Right lobe of liver (tissue), 6 donors: ENCODE measurements at places on chromosomes 1 and 21. TPM values are rescaled to one million over a fixed set of nuclear protein-coding genes. Genes with fewer than 3 reads are reported as not detected.

GRCh38 chr1:17125756-17126237 lies 6.5 kb upstream of the PADI2 start:
- no peaks in the 10 kb centered on the region for H3K27me3 ChIP-seq
- DNase-seq = peak; percentile 90
- no peaks in the 10 kb centered on the region for H3K36me3 ChIP-seq
- H3K27ac ChIP-seq = no peak overlapping the region

DNA sequence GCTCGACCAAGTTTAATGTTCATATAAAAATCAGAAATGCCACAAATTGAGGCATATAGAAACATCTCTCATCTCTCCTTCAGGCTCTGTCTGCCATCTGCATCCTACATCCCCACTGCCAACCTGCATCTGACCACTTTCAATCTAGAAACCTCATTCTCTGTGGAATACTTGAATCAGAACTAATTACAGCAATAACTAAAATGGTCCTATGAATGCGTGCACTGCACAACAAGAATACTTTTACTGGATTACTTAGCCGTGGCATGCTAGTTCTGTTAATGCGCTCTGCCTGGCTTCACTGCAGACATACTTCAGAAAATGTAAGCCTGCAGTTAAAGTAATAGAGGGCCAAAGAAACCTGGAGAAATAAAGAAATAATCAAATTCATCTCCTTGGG lies 89.8 kb upstream of the NR5A2 start:
- no peaks in the 10 kb centered on the region for H3K4me1 ChIP-seq
- DNase-seq = no peak
- H3K27me3 ChIP-seq = no peaks in the 10 kb centered on the region
- H3K4me3 ChIP-seq = no peak overlapping the region
- no peak overlapping the region for H3K27ac ChIP-seq

GRCh38 chr1:215568299-215568692 lies 1.2 kb downstream of the KCTD3 start:
- no peaks in the 10 kb centered on the region for H3K36me3 ChIP-seq
- H3K4me3 ChIP-seq = peak overlapping the region; percentile 72
- H3K4me1 ChIP-seq = peaks cover 33% of the 10 kb centered on the region
- DNase-seq = no peak
- peak overlapping the region; percentile 91 for H3K27ac ChIP-seq

- DNase-seq = no peak
- H3K4me3 ChIP-seq = no peak overlapping the region
- H3K27ac ChIP-seq = no peak overlapping the region
- H3K4me1 ChIP-seq = no peaks in the 10 kb centered on the region
- no peaks in the 10 kb centered on the region for H3K27me3 ChIP-seq
- H3K36me3 ChIP-seq = no peaks in the 10 kb centered on the region
Measured at GRCh38 chr1:55836086-55836485, 620.9 kb upstream of the USP24 start.

- no peak overlapping the region for H3K4me3 ChIP-seq
- no peaks in the 10 kb centered on the region for H3K4me1 ChIP-seq
- H3K36me3 ChIP-seq = no peaks in the 10 kb centered on the region
- H3K27me3 ChIP-seq = no peaks in the 10 kb centered on the region
Measured at GRCh38 chr1:154616659-154617345, 8.8 kb upstream of the ADAR start.

Gene MROH7
- total RNA-seq = 1.4 TPM

GRCh38 chr21:18759267-18759666 lies 355.7 kb upstream of the TMPRSS15 start:
- H3K27ac ChIP-seq = no peak overlapping the region
- DNase-seq = no peak
- H3K36me3 ChIP-seq = no peaks in the 10 kb centered on the region
- no peak overlapping the region for H3K4me3 ChIP-seq

Gene LCE3E
- total RNA-seq = not detected

DNA sequence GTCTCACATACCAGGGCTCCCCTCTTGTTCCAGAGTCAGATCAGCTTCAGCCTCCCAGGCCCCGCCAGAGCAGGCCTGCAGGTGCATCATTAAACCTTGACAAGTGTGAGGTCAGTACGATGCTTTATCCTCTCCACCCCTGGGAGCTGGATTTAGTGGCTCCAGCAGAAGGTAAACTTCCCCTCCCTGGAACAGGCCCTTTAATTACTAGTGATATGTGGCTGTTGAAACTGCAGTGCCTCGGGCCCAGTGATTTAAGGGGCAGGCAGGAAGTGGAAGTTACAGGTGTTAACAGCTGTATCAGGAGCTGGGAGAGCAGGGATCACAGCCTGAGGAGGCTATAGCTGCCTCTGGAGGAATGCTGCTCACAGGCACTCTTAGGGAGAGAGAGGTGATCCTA lies 132.4 kb upstream of the KLHDC7A start:
- no peaks in the 10 kb centered on the region for H3K36me3 ChIP-seq
- no peak overlapping the region for H3K4me3 ChIP-seq

Gene CFHR1
- 1,157 TPM for total RNA-seq

DNA sequence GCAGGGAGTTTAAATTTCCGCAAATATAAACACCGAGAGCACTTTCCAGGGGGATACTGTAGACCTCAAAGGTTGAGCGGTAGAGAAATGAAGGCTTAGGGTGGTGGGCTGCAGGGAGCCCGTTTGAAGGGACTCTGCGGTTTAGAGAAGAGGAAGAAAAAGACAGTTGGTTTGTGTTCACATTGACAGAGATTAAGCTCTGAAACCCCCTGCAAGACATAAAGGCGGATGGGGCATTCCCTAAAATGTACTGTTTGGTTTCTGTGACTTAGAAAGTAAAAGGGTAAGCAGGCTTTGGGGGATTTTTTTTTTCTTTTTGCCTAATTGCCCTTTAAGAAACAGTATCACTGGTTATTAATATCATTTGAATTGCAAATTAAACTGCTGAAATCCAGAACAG lies 1.3 kb downstream of the KAZN start:
- no peak overlapping the region for H3K4me3 ChIP-seq
- H3K36me3 ChIP-seq = no peaks in the 10 kb centered on the region
- H3K4me1 ChIP-seq = no peaks in the 10 kb centered on the region

Gene SH2D2A
- 0.73 TPM for total RNA-seq

DNA sequence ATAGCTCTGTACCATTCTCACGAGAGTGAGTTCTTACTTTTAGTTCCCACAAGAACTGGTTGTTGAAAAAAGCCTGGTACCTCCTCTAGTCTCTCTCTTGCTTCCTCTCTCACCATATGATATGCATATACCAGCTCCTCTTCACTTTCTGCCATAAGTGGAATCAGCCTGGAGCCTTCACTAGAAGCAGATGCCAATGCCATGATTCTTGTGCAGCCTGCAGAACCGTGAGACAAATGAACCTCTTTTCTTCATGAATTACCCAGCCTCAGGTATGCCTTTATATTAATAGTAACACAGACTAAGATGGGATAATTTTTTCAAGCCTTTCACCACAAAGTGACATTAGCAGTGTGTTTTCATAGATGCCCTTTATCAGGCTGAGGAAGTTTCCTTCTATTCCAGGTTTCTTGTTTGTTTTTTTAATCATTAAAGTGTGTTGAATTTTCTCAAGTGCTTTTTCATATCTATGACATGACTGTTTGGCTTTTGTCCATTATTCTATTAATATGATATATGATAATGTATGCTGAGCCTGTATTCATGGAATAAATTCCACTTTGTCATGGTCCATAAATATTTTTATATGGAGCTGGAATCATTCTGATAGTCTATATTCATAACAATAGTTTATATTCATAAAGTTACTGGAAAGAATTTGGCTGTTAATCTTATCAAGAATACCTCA lies 40.7 kb upstream of the C1orf185 start:
- no peaks in the 10 kb centered on the region for H3K36me3 ChIP-seq
- no peaks in the 10 kb centered on the region for H3K4me1 ChIP-seq
- H3K27ac ChIP-seq = no peak overlapping the region
- no peak overlapping the region for H3K4me3 ChIP-seq

- no peaks in the 10 kb centered on the region for H3K36me3 ChIP-seq
- H3K27ac ChIP-seq = no peak overlapping the region
- H3K4me1 ChIP-seq = no peaks in the 10 kb centered on the region
- H3K27me3 ChIP-seq = no peaks in the 10 kb centered on the region
- H3K4me3 ChIP-seq = no peak overlapping the region
- DNase-seq = no peak
Measured at GRCh38 chr1:114167226-114167625, 13.6 kb upstream of the SYT6 start.

- peak; percentile 73 for DNase-seq
- no peaks in the 10 kb centered on the region for H3K27me3 ChIP-seq
Measured at GRCh38 chr1:162056043-162056442, 13.4 kb upstream of the NOS1AP start.

DNA sequence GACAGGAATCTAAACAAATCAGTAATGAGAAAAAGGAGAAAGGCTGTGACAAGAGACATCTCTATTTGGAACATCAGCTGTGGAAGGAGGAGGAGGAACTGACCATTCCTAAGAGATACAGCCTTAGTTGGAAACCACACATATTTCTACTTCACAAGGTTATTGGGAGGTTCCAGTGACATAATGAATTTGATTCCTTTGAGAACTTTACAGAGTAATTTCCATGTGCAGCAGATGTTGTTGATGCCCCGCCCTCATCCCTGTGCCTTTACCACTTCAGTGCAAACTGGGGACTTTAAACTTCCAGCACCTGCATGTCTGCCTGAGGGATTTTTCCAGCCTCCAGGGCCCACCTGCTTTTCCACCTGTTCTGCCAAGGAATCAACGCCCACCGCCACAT lies 9.3 kb upstream of the ST6GALNAC5 start:
- no peaks in the 10 kb centered on the region for H3K36me3 ChIP-seq
- DNase-seq = no peak
- H3K4me3 ChIP-seq = no peak overlapping the region
- no peaks in the 10 kb centered on the region for H3K27me3 ChIP-seq

Gene CCDC30
- total RNA-seq = 0.61 TPM

Gene DCST2
- total RNA-seq = 0.84 TPM

GRCh38 chr1:226983247-226983991 lies 43.3 kb downstream of the COQ8A start:
- H3K27ac ChIP-seq = no peak overlapping the region
- peaks cover 5% of the 10 kb centered on the region for H3K4me1 ChIP-seq
- H3K4me3 ChIP-seq = no peak overlapping the region
- no peaks in the 10 kb centered on the region for H3K27me3 ChIP-seq
- peaks cover 37% of the 10 kb centered on the region for H3K36me3 ChIP-seq

Gene TMEM125
- not detected for total RNA-seq

Gene VAV3
- total RNA-seq = 0.98 TPM

Gene GSTM3
- 18.9 TPM for total RNA-seq

Gene APCS
- total RNA-seq = 1,977 TPM

- DNase-seq = no peak
- no peak overlapping the region for H3K27ac ChIP-seq
- no peaks in the 10 kb centered on the region for H3K4me1 ChIP-seq
- no peaks in the 10 kb centered on the region for H3K27me3 ChIP-seq
Measured at GRCh38 chr1:2977886-2978611, 43.2 kb upstream of the ACTRT2 start.

Gene RAP1GAP
- total RNA-seq = 38.1 TPM

DNA sequence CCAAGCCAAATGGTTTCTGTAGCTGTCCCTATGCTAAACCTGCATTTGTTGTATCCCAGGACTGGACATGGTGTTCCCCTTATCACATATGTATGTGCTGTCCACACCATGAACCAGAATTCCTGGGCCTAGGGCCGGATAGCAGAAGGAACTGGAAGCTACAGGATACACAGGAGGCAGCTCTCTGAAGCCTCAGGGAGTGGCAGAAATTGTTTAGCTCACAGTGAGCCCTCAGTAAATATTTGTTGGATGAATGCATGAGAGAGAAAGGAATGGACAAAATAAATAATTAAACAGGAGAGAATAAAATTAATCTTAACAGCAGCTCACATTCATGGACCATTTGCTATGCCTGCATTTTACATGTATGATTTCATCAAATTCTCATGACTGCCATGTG lies 2.1 kb downstream of the NIPAL3 start:
- no peaks in the 10 kb centered on the region for H3K27me3 ChIP-seq
- no peak overlapping the region for H3K27ac ChIP-seq
- H3K4me1 ChIP-seq = no peaks in the 10 kb centered on the region
- no peaks in the 10 kb centered on the region for H3K36me3 ChIP-seq

DNA sequence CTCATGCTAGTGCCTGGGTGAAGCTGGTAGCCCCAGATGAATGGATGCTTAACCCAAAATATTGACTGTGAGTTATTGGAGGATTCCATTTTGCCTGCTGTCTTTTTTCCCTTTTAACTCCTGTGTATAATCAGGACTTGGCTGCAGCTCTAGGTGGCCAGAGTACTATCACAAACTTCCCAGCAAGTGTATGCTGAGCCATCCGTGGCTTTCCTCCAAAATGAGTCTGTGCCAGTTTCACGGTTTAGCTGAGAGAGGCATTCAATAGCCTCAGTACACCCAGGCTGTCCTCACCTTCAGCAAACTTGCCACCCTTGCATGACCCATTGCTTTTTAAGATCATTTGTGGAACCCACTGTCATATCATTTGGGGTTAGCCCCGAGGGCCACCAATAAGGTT lies 5.3 kb upstream of the DPT start:
- H3K36me3 ChIP-seq = no peaks in the 10 kb centered on the region
- H3K4me1 ChIP-seq = no peaks in the 10 kb centered on the region
- no peak overlapping the region for H3K4me3 ChIP-seq
- DNase-seq = peak; percentile 67
- H3K27ac ChIP-seq = no peak overlapping the region

DNA sequence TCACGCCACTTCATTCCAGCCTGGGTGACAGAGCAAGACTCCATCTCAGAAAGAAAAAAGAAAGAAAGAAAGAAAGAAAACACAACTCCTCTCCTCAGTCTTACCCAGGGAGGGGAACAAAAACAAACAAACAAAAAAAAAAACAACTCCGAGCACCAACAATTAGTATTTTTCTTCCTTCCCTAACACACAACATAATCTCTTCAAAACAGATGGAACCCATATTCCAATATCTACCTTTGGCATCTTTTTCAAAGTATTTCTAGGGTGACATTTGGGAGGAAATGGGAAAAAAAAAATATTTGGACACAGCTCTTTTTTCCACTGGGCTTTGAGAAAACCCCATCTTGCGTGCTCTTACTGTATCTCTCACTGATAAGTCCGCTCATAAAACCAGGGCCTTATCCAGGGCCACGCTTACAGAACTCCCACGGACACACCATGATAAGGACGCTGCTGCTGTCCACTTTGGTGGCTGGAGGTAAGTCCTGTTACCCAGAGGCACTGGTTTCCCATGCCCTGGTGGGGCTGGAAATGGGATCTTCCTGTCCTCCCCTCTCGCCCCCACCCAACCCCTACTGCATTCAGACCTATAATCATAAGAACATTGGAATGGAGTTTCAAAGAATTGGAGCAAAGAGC lies at the start of gene CELA2A:
CELA2A (plus strand) TSS at position 420 of the 642 bp plus-strand sequence; CDS start at position 442, 22 bp downstream.
- H3K36me3 ChIP-seq = no peaks in the 10 kb centered on the region
- H3K27ac ChIP-seq = no peak within 1 kb of the TSS
- DNase-seq = no peak
- no peak within 1 kb of the TSS for H3K4me3 ChIP-seq
- no peaks in the 10 kb centered on the region for H3K27me3 ChIP-seq

Gene BRINP2
- 0.54 TPM for total RNA-seq

DNA sequence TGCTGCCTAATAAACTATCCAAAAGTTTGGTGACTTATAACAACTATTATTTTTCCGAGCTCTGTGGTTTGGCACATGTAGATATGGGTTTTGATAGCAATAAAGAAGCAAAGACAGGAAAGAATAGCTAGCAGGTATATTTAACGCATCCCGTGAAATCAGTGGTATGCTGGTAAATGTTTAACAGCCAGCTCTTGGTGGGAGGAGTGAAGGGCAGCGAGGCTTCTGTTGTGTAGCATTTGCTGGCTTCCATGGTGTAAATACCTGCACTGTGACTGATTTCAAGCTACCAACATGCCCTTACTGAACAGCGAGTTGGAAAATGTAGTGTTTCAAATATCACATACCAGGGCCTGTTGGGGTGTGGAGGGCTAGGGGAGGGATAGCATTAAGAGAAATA lies 291.0 kb downstream of the PRDM2 start:
- no peaks in the 10 kb centered on the region for H3K36me3 ChIP-seq
- H3K4me3 ChIP-seq = no peak overlapping the region
- no peaks in the 10 kb centered on the region for H3K27me3 ChIP-seq
- DNase-seq = no peak
- H3K27ac ChIP-seq = no peak overlapping the region
